Astrocyte (in vitro differentiated cells and primary cell): ENCODE measurements at places on chromosomes 16 and 17. TPM values are rescaled to one million over a fixed set of nuclear protein-coding genes. Genes with fewer than 3 reads are reported as not detected.

ITGAL gene
- total RNA-seq, result 0.23 TPM in 1 of 2 replicates, not detected in the other

PRR35 gene
- total RNA-seq, result 0.09 TPM in 1 of 2 replicates, not detected in the other

BCL6B gene
- not detected in 2 replicates for total RNA-seq

ZFHX3 gene
- total RNA-seq, result 18.0 and 19.7 TPM in 2 replicates

TRAF7 gene
- 92.1 and 93.1 TPM in 2 replicates for total RNA-seq

RPRML gene
- total RNA-seq, result not detected in 2 replicates

KCTD19 gene
- total RNA-seq, result not detected in 2 replicates

APOH gene
- not detected in 2 replicates for total RNA-seq

SSTR5 gene
- not detected in 2 replicates for total RNA-seq

NPIPA2 gene
- total RNA-seq, result 1.1 and 8.6 TPM in 2 replicates

PIGL gene
- 21.9 and 25.5 TPM in 2 replicates for total RNA-seq

CRYM gene
- total RNA-seq, result 0.34 and 0.50 TPM in 2 replicates

UBB gene
- 1,755 and 1,783 TPM in 2 replicates for total RNA-seq

ORC6 gene
- 11.4 and 16.9 TPM in 2 replicates for total RNA-seq

HIGD1B gene
- total RNA-seq, result not detected in 2 replicates

KAT7 gene
- 40.8 and 42.0 TPM in 2 replicates for total RNA-seq
